Anterior cingulate cortex (tissue), 58 donors: ENCODE measurements at places on chromosomes 4 and X.

DNA sequence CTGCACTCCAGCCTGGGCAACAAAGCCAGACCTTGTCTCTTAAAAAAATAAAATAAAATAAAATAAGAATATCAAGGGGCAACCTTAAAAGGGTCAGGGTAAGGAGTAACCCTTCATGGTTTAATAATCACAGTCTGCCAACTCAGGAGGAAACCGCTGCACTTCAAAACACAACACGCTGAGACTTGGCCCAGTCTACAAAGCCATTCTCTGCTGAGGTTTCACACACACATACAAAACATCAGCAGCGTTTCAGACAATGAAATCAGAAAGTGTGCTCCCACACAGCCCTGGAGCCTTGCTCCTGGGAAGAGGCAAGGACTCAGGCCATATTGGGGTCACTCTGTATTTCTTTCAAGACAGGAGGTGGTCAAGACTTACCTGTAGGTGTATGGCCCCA is 18.3 kb downstream of the SCARB2 start:
- no peak for DNase-seq

- DNase-seq = no peak
Observed at GRCh38 chrX:100647095-100647494, 3.1 kb downstream of the SRPX2 start.

- no peak for DNase-seq
Observed at GRCh38 chr4:853416-853781, 27.5 kb upstream of the CPLX1 start.

- no peak for DNase-seq
Observed at GRCh38 chr4:172142281-172142741, 329.1 kb downstream of the GALNTL6 start.

DNA sequence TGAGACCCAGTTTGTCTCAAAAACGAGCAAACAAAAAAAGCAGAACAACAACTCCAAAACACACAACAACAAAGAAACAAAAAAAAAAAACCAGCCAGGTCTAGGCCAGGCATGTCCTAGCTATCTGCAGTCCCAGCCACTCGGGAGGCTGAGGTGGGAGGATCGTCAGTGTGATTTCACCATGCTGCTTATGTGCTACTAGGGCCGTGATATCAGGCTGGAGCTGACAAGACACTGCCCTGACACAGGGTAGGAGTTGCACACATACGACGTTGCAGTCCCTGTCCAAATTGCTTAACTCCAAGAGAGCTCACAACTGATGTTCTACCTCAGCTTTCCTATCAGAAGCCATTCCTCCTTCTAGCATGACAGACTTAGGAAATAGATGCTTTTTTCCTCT is 204.9 kb downstream of the AASDH start:
- no peak for DNase-seq

DNA sequence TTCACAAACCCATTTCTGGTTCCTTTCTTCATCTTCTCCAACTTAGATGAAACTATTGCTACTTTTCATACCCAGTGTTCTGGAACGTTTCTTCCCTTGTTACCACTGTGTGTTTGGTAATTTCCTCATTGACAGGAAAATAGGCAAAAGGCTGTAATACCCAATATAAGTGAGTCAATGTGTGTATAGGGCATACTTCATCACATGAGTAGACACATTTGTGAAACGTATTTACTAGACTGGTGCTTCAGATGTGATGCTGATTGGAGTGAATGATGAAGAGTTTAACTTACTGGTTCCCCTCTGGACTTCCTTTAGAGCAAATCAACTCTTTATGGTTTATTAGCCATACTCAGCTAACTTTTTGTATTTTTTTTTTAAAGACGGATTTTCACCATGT is 195.1 kb upstream of the ATP6AP2 start:
- DNase-seq = no peak

- DNase-seq = no peak
Observed at GRCh38 chr4:174757736-174758135, 71.3 kb downstream of the GLRA3 start.

DNA sequence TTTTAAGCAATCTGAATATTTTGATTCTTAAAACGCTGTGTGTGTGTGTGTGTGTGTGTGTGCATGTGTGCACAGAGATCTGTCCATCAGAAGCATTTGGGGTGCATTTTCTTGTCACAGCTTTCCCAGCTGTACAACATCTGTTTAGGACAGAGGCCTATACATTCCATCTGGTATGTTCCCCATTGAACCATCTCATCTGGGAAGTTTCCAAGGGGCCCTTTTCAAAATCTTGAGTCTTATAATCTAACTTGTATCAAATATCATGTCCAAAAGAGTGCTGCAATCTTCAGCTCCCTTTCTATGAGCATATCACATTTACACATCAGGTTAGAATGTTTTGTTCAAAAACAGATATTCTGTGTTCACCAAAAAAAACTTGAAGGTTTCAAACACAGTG is 16.5 kb upstream of the MID1 start:
- DNase-seq = no peak

- DNase-seq = no peak
Observed at GRCh38 chrX:69282893-69283690, 117.8 kb upstream of the PJA1 start.

GRCh38 chr4:125254106-125254505 is 60.6 kb upstream of the FAT4 start:
- no peak for DNase-seq

DNA sequence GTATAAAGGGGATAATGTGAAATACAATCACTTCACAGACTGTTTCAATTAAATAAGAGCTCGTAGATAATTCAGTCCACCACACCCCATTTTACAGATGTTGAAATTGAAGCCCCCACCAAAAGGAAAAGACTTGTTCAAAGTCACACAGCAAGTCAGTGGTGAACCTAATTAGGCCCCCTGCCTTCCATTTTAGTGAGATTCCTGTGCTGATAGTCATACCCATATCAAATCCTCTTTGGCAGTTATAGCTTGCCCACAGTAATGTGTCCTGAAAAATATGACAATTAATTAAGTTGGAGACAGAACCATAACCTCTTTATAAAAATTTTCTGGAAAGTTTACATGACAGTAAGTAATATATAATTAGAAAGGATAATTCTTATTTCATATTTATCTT is 58.0 kb downstream of the AR start:
- DNase-seq = no peak

GRCh38 chrX:150348365-150348764 is 14.8 kb upstream of the MAMLD1 start:
- DNase-seq = no peak

- DNase-seq = no peak
Observed at GRCh38 chr4:181911420-181911819, 331.8 kb upstream of the TENM3 start.

DNA sequence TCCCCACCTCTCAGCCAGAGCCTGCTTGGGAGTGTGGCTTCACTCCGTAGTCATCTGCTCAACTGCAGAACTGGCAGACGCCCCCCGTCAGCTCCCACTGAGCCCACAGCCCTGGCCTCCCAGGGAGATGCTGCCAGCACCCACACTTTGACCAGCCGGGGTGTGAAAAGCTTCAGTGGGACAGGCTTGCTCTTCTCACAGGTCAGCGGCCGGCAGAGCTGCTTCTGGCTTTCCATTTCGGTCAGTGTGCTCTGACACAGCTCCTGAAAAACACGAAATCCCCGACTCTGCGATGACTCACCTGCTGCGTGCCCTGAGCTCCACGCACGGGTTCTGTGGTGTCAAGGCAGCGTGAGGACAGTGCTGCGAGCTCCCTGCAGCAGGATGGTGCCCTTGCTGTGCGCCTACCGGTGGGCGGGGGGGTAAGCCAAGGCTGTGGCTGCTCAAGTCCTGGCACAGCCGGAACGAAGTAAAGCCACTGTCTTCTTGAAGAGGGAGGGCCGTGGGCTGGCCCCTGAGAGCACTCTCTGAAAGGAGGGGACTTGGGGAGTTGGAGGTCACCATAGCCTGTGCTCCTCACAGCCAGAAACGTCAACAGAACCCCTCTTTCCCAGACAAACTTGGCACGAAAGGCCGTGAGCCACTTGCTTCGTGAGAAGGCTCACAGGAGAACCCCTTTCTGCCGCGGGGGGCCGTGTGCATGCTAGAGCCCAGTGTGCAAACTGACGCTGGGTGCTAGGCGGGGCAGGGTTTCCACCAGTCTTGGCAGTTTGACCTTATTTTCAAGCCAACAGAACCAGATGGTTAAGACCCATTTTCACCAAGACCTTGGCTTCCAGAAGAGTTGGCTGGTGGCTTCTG is 23.6 kb downstream of the NOP14 start:
- no peak for DNase-seq

DNA sequence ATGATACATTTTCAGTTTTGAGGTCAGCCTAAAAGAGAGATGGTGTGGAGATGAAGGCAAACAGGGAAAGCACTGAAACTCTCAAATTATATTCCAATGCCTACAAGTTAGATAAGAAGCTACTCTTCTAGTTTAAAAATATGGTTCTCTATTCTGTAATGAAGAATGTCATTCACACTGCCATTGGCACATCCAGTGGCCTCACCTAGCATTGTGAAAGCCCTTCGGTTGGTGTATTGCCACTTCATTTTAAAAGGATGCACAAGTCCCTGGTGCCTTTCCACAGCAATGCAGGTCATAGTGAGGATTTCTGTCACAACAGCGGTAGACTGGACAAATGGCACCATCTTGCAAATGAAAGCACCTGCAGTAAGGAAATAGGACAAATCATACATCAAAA is 40.6 kb downstream of the QRFPR start:
- DNase-seq = no peak

- DNase-seq = no peak
Observed at GRCh38 chrX:123993326-123993725, 31.8 kb downstream of the STAG2 start.

- no peak for DNase-seq
Observed at GRCh38 chr4:93320356-93320755, 508.2 kb upstream of the ATOH1 start.

- peak; percentile 24 for DNase-seq
Observed at GRCh38 chr4:602559-602942, 22.8 kb upstream of the PDE6B start.

- no peak for DNase-seq
Observed at GRCh38 chrX:11478026-11478425, 184.8 kb downstream of the AMELX start.

DNA sequence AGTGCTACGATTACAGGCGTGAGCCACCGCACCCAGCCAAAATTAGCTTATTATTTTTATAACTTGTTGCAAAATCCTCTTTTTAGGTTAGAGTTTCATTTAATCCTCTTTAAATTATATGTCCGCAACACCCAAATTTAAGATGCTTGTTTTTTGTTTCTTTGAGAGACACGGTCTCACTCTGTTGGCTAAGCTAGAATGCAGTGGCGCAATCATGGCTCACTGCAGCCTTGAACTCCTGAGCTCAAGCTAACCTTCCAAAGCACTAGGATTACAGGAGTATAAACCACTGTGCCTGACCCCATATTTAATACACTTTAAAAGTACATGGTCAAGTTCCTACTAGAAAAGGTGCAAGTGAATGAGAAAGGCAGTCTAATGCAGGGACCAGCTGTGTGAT is 2.2 kb downstream of the RBBP7 start:
- DNase-seq = no peak

GRCh38 chr4:61628727-61629126 is 428.6 kb downstream of the ADGRL3 start:
- DNase-seq = no peak

- peak; percentile 23 for DNase-seq
Observed at GRCh38 chr4:24794916-24795665, at the start of gene SOD3. Gene SOD3 (plus strand): TSS chr4:24795573. CDS start chr4:24799522, 3,949 bp downstream.

GRCh38 chr4:93891244-93891643 is 62.7 kb downstream of the ATOH1 start:
- no peak for DNase-seq

- DNase-seq = no peak
Observed at GRCh38 chr4:147768113-147768512, 36.2 kb downstream of the ARHGAP10 start.

DNA sequence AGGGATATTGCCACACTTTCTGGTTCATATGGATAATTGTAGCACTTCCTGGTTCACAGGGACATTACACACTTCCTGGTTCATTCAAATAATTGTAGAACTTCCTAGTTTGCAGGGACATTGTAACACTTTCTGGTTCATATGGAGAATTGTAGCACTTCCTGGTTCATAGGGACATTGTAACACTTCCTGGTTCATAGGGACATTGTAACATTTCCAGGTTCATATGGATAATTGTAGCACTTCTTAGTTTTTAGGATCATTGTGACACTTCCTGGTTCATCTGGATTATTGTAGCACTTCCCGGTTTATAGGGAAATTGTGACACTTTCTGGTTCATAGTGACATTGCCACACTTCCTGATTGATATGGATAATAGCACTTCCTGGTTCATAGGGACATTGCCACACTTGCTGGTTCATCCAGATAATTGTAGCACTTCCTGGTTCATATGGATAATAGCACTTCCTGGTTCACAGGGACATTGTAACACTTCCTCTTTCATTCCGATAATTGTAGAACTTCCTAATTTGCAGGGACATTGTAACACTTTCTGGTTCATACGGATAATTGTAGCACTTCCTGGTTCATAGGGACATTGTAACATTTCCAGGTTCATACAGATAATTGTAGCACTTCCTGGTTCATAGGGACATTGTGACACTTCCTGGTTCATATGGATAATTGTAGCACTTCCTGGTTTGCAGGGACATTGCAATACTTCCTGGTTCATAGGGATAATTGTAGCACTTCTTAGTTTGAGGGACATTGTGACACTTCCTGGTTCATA is 59.2 kb upstream of the CD99 start:
- DNase-seq = no peak

DNA sequence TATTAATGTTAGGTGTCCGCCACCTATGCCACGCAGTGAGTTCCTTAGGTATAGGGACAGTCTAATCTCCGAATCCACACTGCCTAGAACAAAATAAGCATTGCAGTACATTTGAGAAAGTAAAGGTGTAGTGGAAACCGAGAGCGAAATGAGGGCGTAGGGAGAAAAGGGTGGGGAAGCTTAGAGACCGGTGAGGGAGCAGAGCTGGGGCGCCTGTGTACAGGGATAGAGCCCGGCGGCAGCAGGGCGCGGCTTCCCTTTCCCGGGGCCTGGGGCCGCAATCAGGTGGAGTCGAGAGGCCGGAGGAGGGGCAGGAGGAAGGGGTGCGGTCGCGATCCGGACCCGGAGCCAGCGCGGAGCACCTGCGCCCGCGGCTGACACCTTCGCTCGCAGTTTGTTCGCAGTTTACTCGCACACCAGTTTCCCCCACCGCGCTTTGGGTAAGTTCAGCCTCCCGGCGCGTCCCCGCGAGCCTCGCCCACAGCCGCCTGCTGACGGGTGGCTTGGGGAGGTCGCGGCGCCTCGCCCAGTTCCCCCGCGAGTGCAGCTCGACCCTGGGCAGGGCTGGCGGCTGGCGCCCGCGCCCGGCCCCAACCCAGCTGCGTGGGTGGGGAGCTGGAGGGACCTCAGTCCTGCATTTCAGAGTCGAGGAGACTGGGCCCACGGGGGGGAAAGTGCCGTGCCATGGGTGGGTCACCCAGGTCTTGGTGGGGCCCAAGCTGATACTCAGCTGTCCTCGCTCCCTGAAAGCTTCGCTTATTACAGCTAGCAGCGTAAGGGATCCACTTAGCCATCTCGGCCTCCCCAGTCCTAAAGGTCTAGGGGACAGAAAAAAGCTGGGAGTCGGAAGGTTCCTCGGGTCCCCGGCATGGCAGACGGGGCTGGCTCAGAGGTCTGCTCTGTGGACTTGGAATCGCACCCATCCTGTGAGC is at the start of gene ANXA3:
Gene ANXA3, plus strand, starts transcription at position 351 of the 932 bp plus-strand sequence. CDS start 2,704 bp downstream, outside the sequence.
- no peak for DNase-seq
